ENCODE measurements at places on chromosomes 3 and 15.
A peak's percentile ranks its signal among the peaks of the same experiment; 100 is the strongest.

- no peak for DNase-seq
Measured at GRCh38 chr3:44259404-44259803, 17.7 kb downstream of the TOPAZ1 start.

DNA sequence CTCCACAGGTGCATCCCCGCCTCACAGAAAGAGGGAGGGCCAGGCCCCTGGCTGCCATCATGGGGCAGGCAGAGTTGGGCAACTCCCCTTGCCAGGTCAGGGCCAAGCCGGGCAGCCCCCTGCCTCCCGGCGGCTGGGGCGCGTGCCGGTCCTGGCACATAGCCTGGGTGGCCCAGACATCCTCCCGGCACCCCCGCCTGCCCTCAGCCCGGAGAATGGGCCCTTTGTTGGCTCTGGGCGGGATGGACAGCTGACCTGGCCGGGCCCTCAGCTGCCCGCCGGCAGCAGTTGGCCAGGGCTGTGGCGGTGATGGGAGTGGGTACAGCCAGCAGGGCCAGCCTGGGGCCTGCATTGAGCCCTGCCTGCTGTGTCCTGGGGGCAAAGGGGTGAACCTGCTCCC lies 16.5 kb downstream of the PLXNA1 start:
- DNase-seq, result no peak

DNA sequence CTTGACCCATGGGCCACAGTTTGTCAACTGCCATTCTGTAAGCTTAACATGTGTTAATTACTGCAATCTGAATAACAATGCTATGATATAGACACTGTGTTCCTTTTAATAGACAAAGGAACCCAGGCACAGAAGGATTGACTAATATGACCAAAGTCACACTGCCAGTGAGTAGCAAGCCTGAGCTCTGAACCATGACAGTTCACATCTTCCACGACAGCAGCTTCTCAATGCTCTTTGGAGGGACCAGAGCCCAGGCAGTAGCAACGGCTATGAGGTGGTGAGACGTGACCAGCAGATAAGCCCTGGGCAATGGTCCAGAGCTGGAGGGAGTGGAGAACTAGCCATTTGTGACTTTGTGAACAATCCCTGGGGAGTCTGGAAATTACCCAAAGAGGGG lies 19.4 kb downstream of the CA12 start:
- DNase-seq, result no peak

GRCh38 chr15:81983497-81983896 lies 62.3 kb downstream of the MEX3B start:
- no peak for DNase-seq

- DNase-seq, result no peak
Measured at GRCh38 chr3:109254770-109255169, 61.5 kb downstream of the DPPA2 start.

DNA sequence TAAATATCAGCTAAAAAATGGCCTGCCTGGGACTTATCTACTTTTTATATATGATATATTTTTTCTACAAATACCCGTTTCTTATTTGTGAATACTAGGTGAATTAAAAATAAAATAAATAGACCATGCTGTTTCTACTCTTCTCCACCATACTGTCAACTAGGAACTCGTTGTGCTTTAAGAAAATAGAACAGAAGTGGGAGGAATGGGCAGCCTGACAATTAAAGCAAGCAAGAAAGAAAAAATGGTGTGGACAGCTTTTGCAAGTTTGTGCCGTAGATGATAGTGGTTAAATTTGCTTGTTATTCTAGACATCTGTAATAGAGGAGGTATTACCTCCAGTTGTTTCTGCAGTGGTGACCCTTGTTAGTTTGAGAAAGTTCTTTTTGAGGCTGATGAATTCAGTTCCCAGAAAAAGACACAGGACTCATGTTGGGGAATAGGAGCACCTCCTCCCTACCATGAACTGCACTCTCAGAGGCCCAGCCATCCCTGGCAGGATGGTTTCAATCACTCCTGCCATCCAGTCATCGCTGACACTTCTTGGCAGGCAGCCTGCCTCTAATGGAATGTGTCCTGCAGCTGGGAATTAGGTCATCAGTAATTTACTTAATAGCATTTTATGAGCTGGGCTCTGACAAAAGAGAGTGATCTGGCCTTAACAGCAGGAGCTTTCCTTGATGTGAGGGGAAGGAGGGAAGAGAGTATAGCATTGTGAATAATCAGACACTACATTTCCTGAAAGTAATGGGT lies 105.0 kb upstream of the GAP43 start:
- no peak for DNase-seq

DNA sequence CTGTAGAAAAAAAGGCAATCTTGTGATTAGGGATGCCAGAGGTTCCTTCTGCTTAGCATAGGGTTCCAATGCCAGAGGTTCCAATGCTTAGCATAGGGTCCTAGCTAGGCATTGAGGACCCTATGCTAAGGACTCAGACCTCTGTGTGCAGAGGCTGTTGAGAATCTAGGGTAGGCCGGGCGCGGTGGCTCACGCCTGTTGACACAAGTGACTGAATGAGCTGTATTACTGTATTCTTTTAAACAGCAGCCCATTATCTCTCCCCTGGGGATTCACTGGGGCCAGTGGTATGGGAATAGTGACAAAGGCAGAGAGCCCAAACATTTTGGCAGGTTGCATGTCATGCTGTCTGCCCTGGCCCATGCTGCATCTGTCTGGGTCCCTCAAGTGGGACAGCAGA lies 16.2 kb downstream of the PAK6 start:
- DNase-seq, result no peak

DNA sequence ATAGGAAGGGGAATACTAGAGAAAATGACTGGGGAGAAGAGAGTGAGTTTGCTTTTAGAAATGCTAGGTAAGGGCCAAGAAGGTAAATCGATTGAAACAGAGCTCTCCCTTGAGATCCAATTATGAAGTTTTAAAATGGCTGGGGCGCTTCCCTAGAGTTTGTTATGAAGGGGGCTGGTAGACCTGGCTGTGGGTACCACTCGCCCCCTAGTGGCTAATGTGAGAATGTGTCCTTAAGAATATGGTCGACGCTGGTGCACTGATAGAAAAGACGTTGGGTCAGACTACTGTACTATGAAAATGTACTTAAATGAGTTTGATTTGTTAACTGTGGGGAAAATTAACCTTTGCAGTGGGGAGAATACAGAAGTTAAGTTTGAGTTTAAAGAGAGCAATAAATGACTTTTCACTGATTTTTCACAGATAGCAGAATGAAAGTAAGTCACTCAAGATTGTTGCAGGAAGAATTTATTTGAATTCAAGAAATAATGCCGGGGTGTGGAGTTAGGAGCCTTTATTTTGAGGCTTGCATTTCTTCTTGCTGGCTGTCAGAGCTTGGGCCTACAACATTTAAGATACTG lies 9.2 kb downstream of the TMPRSS7 start:
- DNase-seq, result peak; percentile 53

GRCh38 chr15:69392352-69392751 lies 21.8 kb upstream of the KIF23 start:
- DNase-seq, result no peak

GRCh38 chr15:58190419-58190818 lies 52.2 kb downstream of the AQP9 start:
- DNase-seq, result no peak

Measured in NCI-H2081 treated with DMSO at 0.1 percent for 48 hours (cell line).